ENCODE measurements at places on chromosomes 12 and 14. TPM values are rescaled to one million over a fixed set of nuclear protein-coding genes. Genes with fewer than 3 reads are reported as not detected.

Gene FAM161B
- total RNA-seq = 2.1 TPM

Gene FUT8
- 17.1 TPM for total RNA-seq

Gene KLHL33
- total RNA-seq = 0.14 TPM

Gene PLBD1
- not detected for total RNA-seq
